ENCODE measurements at places on chromosomes 11 and 22.

DNA sequence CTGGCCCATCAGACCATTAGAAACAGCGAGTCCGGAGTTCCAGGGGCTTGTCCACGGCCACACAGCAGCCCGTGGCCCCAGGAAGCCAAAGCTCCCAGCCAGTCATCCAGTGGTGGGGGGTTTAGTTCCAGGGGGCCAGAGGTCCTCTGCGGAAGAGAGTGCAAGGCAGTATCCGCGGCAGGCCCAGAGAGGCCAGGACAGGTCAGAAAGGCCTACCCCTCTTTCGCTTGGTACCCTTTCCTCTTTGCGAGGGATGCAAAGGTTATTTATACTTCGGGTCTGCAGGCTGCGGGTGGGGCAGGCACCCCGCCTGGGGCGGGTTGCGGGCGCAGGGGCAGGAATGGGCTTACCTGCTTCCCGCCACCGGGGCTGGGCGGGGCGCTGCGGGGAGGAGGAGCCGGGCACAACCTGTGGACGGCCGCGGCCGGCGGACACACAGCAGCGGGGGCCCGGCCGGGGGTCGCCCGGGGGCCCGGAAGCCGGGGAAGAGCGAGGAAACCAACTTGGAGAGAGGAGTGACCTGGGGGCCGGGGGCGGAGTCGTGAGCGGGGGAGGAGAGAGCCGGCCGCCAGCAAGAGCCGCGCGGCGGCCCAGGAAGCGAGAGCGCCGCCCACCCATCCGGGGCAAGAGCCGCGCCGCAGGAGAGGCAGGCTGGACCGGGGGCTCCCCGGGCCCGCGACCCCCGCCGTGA, at the start of gene SH3BP1:
Gene SH3BP1, plus strand, starts transcription at position 600 of the 691 bp plus-strand sequence. CDS start 119 bp downstream, outside the sequence.
- no peak for DNase-seq

GRCh38 chr11:819129-819931, 616 bp downstream of the PNPLA2 start:
- peak; percentile 95 for DNase-seq

DNA sequence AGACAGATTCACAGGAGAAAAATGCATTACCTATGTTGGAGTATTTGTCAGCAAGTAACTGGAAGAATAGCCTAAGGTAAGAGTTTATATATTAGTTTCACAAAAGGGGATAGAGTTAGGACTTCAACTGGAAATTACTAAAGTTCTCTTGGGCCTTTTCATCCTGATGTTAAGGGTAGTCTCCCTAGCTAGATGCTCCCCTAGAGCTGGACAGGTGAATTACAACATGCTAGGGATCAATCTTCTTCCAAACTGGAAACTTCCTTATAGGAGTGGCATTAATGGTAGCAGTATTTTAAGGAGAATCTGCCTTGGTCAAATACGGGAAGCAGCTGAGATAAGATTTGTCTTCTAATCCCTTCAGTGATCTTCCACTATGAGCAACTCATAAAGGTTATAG, 632.8 kb upstream of the RAG2 start:
- no peak for DNase-seq

DNA sequence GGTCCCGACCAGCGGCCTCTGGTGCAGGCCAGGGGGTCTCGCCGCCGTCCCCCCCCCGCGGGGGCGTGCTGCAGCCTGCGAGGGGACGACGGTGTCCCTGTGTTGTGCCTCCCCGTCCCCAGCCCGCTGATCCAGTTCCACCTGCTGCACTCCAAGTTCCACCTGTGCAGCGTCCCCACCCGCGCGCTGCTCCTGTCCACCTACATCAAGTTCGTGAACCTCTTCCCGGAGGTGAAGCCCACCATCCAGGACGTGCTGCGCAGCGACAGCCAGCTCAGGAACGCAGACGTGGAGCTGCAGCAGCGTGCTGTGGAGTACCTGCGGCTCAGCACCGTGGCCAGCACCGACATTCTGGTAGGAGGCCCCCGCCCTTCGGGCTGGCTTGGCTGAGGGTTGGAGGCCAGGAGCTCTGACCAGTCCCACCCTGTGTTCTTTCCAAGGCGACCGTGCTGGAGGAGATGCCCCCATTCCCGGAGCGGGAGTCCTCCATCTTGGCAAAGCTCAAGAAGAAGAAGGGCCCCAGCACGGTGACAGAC, 42.8 kb downstream of the MUC6 start:
- no peak for DNase-seq

DNA sequence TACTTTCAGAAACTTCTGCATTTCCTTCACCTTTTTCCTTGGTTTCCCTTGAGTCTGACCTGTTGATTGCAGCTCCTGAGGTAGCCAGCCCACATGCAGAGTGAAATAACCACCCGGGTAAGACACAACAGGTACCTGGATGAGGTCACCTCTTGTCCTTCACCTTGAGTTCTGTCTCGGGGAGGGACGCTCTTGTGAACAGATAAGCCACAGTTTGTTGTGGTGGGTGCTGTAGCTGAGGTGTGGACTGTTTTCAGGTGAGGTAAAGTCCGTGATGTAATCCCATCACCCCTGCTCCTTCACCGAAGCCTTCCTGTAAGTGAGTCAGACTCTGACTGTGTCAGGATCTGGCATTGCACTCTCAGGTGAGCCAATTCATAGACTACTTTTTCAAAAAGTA, 183.1 kb downstream of the NAV2 start:
- no peak for DNase-seq

DNA sequence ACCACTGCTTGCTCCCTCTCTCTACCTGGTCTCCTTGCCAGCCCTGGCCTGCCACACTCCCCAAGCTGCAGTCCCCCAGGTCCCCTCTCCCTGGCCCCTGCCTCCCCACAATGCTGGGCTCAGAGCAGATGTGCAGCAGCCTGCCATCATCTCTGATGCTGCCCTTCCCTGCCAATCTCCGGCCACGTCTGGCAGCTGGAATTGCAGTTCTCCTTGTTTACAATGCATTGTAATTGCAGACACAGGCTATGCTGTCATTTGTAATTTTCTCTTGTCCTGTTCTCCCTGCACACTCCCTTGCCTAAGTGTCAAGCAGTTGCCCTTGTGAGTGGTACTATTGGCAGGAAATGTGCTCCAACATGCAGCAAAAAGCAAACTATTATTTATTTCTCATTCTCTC, 222.3 kb downstream of the NTM start:
- no peak for DNase-seq

- DNase-seq, result no peak
Measured at GRCh38 chr11:130476200-130476921, 27.9 kb downstream of the ADAMTS15 start.

DNA sequence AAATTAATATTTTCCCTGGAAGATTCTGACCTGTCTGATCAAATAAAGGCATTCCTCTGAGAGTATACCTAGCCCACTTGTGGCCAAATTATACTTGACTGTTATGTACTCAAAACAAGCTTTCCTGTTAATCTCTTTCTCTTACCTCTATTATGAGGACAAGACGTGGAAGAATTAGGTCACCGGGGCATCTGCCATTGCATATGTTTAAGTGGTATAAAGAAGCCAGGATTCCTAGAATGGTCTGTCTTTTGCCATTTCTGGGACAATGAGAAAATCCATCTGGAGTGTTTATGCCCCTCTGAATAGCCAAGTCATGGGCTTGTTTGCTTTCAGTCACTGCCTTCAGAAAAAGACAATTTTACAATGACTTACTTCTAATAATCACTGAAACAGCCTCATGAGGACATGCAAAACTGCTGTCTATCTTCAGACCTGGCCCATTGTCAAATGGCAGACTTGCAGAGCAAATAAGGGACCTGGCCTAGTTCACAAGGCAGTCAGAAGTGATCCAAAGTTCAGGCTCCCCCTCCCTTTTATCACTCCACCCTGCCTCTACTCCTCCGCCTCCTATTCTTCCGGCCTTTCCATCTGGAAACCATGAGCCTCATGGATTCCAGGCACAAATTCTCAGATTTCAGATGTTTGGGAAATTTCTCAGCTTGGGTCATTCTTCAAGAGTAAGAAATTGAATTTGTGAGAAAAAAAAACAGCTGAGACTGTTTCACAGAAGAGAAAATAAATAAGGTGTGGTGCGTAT, 128.1 kb upstream of the LDLRAD3 start:
- DNase-seq, result no peak

Measured in T-helper 17 cell (primary cell).